ENCODE measurements at places on chromosomes 3 and 15.

- no peak for DNase-seq
Measured at GRCh38 chr3:21691036-21691435, 60.0 kb downstream of the ZNF385D start.

GRCh38 chr3:16249336-16249735 lies 15.4 kb downstream of the DPH3 start:
- DNase-seq: no peak

DNA sequence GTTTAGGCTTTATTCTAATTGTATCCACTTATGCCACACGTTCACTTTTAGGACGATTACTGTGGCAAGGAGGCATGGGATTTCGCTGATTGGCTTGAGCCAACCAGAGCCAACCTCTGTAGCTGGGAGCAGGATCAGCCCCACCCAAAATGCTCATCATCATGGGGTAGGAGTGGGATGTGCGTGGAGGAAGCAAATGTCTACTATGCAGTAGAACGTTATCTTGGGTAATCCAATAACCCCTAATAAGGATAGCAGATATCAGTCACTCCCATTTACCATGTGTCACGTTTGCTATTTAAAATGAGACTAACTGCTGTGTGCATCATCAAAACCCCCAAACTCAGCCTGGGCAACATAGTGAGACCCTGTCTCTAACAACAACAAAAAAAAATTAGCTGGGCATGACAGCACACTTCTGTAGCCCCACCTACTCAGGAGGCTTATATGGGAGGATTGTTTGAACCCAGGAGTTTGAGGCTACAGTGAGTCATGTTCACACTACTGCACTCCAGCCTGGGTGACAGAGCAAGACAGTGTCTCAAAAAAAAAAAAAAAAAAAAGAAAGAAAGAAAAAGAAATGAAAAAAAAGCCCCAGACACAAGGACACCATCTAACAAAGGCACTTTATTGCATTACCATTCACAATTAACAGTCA lies 17.8 kb upstream of the ITGB5 start:
- DNase-seq: no peak

DNA sequence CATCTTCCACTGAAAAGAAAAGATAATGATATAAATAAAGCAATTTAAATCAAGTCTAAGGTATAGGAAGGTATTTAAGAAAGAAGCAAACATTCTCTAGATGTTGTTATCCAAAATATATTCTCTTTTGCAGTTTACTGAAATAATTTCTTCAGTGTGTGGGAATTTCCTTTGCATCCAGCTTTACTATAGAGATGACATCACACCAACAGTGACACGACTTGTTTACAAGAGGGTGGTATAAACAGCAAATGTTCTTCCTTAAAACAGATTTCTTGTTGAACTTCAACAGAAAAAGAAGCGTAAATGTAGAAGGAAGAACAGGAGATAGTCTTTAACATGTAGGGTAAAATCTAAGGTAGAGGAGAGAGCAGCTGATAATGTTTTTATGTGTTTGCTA lies 202.5 kb downstream of the ROBO2 start:
- DNase-seq: no peak

GRCh38 chr3:122253581-122253980 lies 70.1 kb downstream of the CASR start:
- DNase-seq: no peak

- DNase-seq: no peak
Measured at GRCh38 chr3:102471491-102471890, 36.7 kb downstream of the ZPLD1 start.

GRCh38 chr15:98684436-98684835 lies 36.1 kb downstream of the IGF1R start:
- no peak for DNase-seq

DNA sequence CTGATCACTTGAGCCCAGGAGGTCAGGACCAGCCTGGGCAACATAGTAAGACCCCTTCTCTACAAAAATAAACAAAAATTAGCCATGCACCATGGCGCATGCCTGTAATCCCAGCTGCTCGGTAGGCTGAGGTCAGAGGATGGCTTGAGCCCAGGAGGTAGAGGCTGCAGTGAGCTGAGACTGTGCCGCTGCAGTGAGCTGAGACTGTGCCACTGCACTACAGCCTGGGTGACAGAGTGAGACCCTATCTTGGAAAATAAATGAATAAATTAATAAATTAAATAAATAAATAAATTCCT lies 10.8 kb downstream of the SHISA5 start:
- DNase-seq: no peak

DNA sequence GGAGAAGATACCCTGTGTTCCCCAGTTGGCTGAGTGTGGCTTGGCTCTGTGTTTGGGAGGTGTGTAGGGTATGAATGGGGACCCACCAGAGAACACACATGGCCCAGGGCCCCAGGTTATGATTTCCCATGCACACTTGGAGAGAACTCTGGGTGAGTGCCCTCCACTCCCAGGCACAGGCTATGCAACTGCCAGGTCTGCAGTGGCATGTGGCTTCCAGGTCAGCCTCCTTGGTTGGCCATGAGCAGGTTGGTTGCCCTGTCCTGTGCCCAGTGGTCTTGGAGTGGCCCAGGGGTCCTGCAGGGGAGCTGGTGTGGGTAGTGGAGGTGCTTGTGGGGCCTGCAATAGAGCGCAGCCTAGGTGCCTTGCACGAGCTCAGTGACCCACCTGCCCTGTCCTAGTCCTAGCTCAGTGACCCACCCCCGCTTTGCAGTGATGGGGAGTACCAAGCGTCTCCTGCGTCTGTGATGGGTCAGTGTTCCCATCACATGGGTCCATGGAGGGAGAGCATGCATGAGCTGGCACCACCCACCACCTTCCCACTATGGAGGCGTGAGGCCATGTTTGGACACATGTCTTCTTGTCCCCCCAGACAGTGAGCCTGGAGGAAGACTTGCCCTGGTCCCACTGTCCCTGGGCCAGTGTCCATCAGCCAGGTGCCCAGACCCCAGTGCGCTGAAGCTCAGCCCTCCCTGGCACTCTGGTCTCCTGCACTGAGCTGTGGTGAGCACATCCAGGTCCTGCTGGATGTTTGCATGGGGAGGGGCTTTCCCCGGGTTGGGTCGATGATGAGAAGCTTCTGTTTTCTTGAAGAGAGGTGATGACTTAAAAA lies 217.3 kb downstream of the SNRPN start:
- no peak for DNase-seq

GRCh38 chr3:134014270-134014669 lies 15.5 kb downstream of the SLCO2A1 start:
- no peak for DNase-seq

GRCh38 chr15:39663704-39664250 lies 82.9 kb downstream of the THBS1 start:
- DNase-seq: no peak

DNA sequence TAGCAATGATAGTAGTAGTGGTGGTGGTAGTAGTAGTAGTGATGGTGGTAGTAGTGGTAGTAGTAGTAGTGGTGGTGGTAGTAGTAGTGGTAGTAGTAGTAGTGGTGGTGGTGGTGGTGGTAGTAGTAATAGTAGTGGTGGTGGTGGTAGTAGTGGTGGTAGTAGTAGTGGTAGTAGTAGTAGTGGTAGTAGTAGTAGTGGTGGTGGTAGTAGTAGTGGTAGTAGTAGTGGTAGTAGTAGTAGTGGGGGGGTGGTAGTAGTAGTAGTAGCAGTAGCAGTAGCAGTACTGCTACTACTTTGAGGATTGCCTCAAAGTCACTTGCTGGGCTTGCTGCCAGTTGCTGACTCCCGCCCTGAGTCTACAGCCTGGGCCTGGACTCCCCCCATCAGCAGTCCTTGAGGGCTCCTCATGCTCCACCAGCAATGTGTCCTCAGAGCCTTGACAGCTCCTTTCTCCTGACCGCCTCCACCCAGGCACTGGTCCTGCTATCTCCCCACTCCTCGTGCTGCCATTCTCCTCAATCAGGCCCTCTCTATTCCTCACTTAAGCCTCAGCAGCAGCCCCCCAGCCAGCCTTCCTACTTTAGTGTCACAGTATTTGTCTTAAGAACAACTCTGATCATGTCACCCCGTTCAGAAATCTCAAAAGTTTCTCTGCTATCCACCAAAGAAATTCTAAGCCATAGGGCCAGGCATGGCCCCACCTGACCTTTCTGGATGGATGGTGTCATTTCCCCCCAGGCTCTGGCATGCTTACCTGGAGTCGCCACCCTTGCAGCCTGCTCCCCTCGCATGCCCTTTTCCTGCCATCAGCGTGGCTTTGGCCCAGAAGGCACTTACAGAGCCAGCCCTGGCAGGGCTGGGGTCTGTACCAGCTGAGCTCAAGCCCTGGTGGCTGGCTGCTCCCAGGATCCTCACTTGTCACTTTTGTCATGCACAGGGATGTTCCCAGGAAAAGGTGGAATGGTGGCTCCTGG lies 45.6 kb downstream of the DLEC1 start:
- no peak for DNase-seq

DNA sequence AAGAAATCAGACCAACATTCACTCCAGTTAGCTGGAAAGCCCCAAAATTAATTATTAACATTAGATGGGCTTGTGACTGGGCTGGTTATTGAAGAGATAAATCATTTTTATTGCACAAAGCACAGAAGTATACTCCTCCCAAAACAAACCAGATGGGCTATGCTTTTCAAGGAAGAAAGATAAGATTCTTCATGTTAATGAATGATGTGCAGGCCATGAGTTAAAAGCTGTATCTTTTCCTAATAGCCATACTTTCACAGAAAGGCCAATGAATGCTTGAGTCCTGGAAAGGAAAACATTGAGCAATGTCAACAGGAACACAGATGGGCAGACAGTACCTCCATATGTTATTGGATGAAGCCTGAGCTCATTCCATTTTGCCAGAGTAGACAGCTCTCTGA lies 55.4 kb downstream of the OCA2 start:
- DNase-seq: no peak

DNA sequence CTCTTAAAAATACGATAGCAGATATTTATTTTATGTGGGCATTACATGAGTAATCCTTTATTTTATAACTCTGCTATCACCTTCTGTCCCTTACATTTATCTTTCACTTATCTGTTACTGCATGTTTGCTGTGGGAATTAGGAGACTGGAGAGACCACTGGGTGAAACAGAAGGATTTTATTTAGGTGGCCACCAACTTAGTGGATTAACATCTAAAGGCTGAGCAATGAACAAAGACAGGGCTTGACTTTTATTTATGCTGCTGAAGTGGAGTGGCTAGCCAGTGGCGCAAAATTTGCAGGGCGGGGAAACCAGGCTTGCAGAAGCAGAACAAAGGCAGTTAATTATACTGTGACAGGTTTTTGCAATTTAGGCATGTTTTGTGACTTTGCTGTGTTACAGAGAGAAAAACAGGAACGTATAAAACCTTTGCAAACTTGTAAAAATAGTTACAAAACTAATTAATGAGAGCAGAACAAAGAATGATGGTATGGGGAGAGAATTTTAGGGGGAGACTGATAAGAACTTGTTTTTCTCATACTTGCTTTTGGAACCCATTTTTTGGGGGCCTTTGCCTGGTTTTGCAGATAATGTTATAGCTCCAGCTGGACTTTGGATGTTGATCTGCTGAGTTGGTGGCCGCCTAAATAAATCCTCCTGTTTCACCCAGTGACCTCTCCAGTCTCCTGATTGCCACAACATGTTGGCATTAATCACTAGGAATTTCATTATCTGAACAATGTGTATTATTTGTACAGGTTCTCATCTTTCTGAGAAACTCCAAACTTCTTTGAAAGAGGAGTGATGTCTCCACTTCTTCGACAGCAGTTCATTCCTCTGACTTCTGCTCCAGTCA lies 18.0 kb downstream of the KLHL24 start:
- no peak for DNase-seq

GRCh38 chr3:157543501-157544035 lies 40.4 kb upstream of the VEPH1 start:
- no peak for DNase-seq

- DNase-seq: no peak
Measured at GRCh38 chr15:64519897-64520296, 59.5 kb downstream of the ZNF609 start.

DNA sequence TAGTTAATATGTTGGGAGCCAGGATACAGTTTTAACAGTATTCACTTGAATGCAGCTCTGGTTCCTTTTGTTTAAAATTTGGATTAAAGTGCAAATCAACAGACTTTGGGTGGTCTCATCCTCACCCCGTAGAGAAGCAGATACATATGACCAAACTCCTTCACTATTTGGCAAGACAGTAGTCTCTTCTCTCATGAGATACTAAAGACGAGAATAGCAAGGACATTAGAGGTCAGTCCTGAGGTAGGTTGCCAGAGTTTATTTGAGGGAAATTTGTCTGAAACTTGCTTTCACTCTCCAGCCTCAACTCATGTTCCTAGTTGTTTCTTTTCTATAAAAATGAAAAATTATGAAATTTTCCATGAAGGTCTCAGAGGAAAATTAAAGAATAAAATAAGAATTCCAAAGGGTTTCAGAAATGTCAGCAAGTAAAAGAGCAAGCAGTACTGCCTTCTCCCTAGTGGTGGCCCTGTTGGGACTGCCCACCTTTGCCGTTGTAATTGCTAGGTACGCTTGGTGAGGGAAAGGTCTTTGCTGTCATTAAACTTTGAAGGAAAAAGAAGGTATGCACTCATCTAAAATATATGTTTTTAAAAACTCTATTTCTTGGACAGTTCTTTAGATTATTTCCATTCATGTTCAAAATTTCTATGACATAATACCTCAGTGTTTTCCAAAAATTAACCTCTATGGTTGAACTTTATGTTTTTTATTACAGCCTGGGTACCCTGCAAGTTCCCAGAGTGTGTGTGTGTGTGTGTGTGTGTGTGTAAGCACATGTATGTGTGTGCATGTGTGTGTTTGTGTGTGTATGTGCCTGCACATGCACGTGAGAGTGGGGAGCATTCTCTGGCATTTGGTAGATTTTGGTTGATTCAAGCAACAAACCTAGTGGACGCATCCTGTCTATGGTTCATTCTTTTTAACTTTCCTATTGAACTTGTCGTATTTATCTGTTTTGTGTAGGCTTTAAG lies 111.4 kb downstream of the CMSS1 start:
- DNase-seq: no peak

- DNase-seq: no peak
Measured at GRCh38 chr15:57550640-57551039, 41.1 kb upstream of the MYZAP start.

DNA sequence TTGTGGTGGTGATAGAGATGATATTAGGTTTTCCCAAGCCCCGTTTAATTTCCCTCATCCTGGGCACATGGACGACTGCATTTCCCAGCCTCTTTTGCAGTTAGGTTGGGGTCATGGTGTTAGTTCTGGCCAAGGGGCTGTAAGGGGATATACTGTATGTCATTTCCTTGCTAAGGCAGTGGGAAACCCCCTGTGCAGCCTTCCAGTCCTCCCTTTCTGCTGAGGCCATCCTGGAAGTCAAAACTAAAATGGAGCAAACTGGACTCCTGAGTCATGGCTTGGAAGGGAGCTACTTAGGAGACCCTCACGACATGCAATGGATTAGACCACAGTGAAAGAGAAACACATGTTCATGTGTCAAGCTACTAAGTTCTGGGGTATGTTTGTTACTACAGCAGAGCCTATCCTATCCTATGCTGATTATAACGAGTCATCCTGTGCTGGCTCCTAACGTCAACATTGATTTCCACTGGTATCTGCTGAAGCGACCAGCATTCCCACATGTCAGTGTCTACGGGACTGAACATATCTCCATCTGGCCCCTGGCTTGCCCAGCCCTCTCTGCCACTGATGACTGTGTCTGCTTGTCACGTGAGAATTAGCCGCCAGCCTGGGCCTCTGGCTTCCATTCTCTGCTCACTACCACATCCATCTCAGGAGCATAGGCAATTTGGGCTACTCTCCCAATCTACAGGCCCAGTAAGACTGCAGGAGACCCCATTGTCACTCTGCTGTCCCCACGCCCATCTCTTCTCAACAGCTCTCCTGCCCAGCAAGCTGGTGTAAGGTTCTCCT lies 85.6 kb upstream of the MEF2A start:
- DNase-seq: no peak

- no peak for DNase-seq
Measured at GRCh38 chr15:45333550-45333949, 44.8 kb downstream of the GATM start.
